ENCODE measurements at places on chromosomes 13 and 19. TPM values are rescaled to one million over a fixed set of nuclear protein-coding genes. Genes with fewer than 3 reads are reported as not detected.

GRCh38 chr13:87084192-87084591, 587.0 kb upstream of the SLITRK5 start:
- no peak for DNase-seq

GRCh38 chr13:97855570-97856303, 97.7 kb upstream of the IPO5 start:
- peak; percentile 46 for DNase-seq

- DNase-seq = no peak
Observed at GRCh38 chr13:105167385-105167784, 1368.1 kb downstream of the EFNB2 start.

- no peak for DNase-seq
Observed at GRCh38 chr19:33226550-33227241, 1.0 kb upstream of the SLC7A10 start.

Gene C19orf38
- total RNA-seq = 4.5 TPM

Gene CCL25
- total RNA-seq = not detected

DNA sequence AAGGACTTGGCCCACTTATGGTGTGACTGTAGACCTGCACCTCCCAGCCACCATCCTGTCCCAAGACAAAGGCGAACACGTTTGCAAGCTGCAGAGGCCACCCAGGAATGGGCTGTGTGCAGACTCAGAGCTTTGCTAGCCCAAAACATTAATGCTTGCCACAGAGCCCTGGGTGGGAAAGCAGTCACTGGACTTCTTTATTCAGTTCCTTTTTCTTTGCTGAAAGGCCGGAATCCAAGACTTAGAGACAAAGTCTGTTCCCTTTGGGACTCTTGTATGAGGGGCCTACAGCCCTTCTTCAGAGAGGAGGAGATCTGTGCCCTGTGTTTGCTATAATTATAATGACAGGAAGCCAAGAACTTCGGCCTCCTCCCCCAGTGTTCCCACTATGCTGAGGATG, 167.8 kb downstream of the DLEU7 start:
- no peak for DNase-seq

Gene OR7C1
- not detected for total RNA-seq

DNA sequence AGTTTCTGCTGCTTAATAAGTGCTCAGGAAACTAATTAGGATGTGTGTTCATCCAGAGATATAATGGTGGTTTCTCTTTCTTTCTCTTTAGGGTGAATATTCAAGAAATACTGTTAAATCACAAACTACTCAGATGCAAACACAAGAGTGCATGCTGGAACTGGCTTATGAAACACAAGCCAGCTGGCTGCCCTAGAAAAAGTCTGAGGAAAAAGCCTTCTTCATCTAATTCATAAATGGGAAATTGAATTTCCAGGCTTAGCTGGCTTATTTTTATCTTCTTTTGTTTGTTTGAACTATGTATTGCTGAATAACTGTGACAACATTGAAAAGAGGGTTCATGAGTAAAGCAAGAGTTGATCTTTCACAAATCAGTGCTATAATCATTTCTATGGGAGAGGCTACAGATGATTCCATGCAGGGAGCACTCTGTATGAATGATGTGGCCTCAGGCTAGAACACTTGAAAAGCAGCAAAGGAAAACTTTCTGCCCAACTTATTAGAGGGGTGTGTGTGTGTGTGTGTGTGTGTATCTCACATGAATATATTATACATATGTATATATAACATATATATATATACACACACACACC, 69.8 kb upstream of the SCEL start:
- DNase-seq = no peak
